ENCODE measurements at places on chromosomes 12 and 14. TPM values are rescaled to one million over a fixed set of nuclear protein-coding genes. Genes with fewer than 3 reads are reported as not detected.
A peak's percentile ranks its signal among the peaks of the same experiment; 100 is the strongest.

DNA sequence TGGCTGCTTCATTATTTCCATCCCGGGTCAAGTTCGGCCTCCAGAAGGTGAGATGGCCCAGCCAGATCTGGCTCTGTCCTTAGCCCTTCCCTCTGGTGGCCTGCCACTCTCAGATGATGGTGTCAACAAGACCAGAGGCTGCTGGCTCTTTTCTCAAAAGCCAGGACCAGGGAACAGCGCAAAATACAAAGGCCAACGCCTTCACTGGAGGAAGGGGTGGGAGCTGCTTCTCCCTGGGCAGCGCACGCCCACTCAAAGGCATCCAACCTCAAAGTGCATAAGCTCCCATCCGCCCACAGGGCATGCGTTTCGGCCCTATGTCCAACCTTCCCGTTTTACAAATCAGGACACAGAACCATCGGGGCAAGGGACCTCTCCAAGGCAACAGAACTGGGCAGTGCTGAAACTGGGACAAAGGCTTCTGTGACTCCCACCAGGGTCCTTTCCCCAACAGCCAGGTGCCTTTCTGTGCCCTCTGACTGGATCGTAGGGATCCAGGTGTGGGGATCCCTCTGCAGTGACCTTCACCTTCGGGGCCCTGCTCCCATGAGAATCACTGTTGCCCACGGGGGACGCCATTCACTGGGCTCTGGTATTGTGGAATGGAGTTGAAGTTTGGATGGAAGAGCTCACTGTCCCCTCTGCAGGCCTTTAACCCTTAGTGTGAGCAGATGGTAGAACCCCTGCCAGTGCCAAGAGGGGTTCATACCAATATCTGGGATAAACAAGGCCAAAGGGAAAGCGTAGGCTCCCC lies 76.8 kb downstream of the NINJ2 start:
- no peak for DNase-seq

- peak; percentile 30 for DNase-seq
These were observed at the start of gene FAIM2 for GRCh38 chr12:49903700-49904423. Gene FAIM2 (minus strand): TSS chr12:49903900. CDS start chr12:49903792, 108 bp downstream.

GRCh38 chr12:56521590-56522371 lies at the start of gene RBMS2:
Gene RBMS2 (plus strand): TSS chr12:56521820. CDS start chr12:56522024, 204 bp downstream.
- DNase-seq: peak; percentile 25

The CLEC14A gene
- total RNA-seq: not detected

GRCh38 chr14:97592341-97592980 lies 795.3 kb downstream of the VRK1 start:
- peak; percentile 42 for DNase-seq

GRCh38 chr14:97185186-97185585 lies 388.0 kb downstream of the VRK1 start:
- no peak for DNase-seq

DNA sequence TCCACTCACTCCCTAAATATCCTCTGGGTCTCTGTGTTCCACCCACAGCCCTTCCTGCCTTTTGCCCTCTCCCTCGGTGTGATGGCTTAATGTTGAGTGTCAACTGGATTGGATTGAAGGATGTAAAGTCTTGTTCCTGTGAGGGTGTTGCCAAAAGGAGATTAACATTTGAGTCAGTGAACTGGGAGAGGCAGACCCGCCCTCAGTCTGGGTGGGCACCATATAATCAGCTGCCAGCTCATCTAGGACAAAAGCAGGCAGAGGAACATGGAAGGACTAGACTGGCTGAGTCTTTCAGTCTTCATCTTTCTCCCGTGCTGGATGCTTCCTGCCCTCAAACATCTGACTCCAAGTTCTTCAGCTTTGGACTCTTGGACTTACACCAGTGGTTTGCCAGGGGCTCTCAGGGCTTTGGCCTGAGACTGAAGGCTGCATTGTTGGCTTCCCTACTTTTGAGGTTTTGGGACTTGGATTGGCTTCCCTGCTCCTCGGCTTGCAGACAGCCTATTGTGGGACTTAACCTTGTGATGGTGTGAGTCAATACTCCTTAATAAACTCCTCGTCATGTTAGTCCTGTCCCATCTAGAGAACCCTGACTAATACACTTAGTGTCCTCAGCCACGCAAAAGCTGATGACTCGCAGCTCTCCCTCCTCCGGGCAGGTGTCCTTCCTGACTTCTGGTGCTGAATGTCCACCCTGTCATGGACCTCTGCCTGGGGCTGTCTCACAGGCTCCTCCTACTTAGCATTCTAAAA lies 5.9 kb downstream of the DGLUCY start:
- DNase-seq: no peak

The STRN3 gene
- total RNA-seq: 31.1 TPM

GRCh38 chr14:78612666-78613065 lies 442.5 kb downstream of the NRXN3 start:
- DNase-seq: no peak

DNA sequence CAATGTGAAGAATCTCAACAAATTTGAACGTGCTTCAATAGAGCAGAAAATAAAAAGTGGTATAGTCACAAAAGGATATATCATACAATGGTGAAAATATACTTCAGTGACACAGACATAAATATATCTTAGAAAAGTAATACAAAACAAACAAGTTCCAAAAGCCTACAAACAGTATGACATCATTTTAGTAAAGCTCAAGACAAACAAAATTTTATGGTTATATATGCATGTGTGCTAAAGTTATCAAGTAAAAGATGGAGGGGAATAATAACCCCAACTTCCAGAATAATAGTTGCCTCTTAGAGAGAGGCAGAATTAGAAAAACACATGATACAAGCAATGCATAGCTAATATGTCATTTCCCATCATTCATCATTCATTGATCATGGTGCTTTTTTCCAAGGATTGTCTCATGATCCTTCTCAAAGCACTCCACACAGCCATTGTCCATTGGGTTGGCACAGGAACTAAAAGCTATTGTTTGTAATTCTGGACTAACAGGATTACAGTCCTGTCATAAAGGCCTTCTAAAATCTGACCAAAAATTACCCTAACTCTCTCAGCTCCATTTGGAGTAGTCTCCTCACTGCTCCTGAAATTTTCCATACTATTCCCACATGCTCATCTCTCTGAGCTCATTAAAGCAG lies 59.5 kb downstream of the IFNG-AS1 start:
- no peak for DNase-seq

The USP44 gene
- 0.63 TPM for total RNA-seq

The LIN7A gene
- total RNA-seq: 0.27 TPM

GRCh38 chr12:132170094-132170636 lies 25.9 kb downstream of the NOC4L start:
- no peak for DNase-seq

DNA sequence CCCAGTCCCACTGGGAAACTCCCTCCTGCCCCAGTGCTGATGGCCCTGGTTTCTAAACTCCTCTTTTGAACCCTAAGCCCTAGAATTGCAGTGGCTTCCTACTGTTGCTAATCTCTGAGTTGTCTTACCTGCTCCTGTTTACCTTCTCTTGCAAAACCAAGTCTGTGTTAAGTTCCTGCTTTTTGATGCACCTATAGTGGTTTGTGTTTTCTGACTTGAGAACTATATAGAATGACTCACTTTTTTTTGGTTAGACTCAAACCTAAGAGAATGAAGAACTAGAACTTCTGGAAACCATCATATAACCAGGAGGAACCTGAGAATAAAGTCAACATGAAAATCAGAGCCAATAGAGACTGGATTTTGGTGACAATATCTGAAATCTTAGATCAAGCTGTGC lies 5.5 kb upstream of the GAS2L3 start:
- DNase-seq: no peak

DNA sequence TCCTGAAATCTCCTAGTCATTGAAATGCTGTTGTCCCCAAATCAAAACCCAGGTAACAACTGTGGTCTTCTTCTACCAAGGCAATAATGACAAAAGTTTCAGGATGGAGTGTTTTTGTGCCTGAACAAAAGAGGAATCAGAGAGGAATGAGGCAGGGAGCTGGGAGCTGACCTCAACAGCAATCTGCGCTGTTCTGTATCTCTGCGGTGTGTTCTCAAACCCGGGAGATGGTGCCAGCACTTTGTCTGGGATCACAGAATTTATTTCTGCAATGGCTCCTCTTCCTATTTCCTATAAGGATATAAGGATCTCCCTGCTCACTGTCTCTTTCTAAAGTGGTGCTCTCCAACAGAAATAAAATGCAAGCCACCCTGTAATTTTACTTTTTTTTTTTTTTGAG lies 449 bp upstream of the GLT8D2 start:
- no peak for DNase-seq

DNA sequence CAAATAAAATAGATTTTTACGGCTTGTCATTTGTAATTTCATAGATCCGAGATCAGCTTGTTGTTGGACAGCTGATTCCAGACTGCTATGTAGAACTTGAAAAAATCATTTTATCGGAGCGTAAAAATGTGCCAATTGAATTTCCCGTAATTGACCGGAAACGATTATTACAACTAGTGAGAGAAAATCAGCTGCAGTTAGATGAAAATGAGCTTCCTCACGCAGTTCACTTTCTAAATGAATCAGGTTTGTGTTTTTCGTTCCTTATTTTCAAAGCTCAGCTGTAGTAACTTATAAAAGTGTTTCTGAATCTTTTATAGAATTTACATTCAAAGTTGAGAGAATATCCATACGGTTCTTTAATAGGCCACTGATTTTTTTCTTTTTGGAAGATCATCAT lies 89.1 kb downstream of the LRRK2 start:
- DNase-seq: no peak

DNA sequence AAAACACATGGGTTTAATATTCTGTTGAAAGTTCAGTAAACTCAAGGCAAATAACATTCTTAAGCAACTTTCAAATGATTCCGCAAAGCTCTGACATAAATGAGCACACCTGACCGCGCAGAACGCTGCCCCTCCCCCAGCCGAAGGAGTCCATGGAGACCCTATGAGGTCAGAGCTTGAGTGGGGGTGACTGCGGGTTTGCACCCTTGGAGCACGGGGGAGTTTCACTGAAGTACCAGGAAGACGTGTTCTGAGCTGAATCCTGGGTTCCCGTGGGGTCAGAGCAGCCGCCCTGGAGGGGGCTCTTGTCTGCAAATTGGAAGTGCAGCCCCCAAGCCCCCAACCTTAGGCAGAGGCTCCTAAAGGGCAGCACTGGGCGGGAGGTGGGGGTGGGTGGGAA lies 324.1 kb upstream of the SFSWAP start:
- no peak for DNase-seq

DNA sequence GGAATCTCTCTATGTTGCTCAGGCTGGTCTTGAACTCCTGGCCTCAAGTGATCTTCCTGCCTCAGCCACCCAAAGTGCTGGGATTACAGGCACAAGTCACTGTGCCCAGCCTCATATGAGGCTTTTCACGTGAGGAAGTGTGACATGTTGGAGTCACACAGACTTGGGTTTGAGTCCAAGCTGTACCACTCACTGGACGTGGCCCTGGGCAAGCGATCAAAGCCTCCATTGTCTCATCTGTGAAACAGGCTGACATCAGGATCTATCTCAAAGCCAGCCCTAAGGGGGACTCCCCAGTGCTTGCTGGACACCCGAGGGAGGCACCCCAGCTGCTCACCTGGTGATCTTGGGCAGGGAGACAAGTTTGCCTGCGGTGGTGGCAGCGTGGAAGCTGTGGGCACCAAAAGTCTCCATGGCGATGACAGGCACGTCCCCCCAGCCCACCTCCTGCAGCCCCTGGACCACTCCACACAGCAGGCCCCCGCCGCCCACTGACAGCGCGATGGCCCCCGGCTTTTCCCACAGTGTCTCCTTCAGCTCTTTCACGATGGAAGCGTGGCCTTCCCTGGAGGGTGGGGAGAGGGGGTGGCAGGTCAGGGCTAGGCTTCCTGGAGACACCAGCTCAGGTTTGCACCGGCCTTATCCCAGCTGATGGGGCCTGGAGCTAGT lies 6.7 kb downstream of the SDS start:
- no peak for DNase-seq

DNA sequence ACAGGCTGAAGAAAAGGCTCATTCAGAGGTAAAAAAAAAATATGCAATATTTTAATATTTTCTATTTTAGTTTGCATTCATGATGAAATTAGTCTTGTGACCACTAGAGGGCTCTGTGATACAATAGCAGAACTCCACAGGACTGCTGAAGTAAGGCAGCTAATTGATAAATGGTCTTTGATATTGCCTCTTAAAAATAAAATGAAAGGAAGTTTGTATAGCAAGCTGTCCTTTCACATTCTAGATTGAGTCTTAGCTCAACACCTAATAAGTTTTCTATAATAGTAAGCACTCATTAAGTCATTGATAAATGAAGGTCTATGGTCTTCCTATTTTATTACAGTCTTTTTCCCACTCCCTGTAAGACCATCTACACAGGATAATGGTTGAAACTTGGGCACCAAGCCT lies 315.7 kb downstream of the NAV3 start:
- peak; percentile 17 for DNase-seq

- no peak for DNase-seq
These were observed 43.7 kb downstream of the SAV1 start for GRCh38 chr14:50624447-50624846.

DNA sequence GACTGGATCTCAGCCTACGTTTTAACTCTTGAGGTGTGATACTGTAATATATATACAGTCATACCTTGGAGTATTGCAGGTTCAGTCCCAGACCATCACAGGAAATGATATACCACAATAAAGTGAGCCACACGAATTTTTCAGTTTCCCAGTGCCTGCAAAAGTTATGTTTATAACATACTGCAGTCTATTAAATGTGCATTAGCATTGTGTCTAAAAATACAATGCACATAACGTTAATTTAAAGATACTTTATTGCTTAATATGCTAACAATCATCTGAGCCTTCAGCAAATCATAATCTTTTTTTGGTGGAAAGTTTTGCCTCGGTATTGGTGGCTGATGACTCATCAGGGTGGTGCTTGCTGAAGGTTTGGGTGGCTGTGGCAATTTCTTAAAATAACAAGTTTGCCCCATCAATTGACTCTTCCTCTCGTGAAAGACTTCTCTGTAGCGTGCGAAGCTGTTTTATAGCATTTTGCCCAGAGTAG lies 18.9 kb downstream of the PYROXD1 start:
- peak; percentile 72 for DNase-seq

- no peak for DNase-seq
These were observed 5.4 kb downstream of the CYP27B1 start for GRCh38 chr12:57761391-57761998.

Measured in natural killer cell (primary cell).